ENCODE measurements at places on chromosomes 11 and 22.

- DNase-seq: no peak
These were observed 4.3 kb upstream of the GLYATL1 start for GRCh38 chr11:58934945-58935513.

DNA sequence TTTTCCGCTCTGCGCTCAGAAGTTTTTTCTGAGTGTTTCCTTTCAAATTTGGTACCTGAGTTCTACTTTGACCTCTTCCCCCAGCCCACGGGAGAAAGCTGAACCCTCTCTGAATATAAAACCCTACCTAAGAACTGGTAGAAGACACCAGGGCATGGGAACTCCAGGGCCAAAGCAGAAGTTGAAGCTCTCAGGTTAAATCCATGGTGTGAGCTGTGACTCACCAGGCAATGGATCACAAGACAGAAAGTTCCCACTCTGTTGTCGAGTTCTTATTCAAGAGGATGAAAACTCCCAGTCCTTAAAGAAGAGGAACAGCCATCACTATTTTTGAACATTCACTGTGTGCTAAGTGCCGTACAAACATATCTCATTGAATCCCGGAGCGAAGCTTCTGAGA, 8.9 kb downstream of the TMEM218 start:
- DNase-seq: no peak

- DNase-seq: no peak
These were observed 46.5 kb downstream of the FCHSD2 start for GRCh38 chr11:73095613-73096012.

DNA sequence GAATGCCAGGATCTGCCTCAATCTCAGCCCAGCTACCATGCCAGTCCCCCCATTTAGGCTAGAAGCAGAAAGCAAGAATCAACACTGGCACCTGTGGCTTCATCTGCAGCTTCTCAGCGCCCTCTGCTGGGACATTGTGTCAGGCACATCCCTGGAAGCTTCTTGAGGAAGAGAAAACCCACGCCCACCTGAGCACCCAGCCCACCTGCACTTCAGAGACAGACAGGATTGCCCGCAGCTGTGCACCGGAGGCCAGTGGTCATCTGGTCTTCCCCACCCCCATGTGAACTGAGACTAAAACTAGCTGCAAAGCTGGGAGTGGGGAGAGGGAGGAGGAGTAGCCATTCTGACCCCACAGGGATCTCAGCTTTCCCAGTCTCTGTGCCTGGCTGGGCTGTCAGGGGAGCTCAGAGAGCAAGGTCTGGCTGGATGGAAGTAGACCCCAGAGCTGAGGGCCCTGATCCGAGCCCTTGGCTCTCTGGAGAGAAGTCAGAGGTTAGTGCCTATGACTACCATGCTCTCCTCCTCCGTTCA, 66.8 kb downstream of the FEZ1 start:
- DNase-seq: peak; percentile 72

DNA sequence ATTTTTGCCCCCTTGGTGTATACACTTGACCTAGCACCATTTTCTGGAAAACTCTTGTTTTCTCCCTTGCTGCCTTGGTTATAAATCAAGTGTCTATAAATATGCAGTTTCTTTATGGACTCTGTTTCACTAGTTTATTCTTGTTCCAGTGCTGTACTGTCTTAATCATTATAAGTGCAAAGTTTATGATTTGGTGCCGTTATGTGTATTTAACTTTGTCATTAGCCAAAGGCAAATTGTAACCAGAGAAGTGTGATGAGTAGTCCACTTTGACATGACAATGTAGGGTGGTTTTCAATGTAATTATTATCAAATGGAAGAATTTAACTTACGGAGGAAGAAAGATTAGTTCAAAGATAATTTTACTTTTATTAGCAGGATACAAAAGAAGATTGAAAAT, 40.3 kb downstream of the SPECC1L start:
- no peak for DNase-seq

DNA sequence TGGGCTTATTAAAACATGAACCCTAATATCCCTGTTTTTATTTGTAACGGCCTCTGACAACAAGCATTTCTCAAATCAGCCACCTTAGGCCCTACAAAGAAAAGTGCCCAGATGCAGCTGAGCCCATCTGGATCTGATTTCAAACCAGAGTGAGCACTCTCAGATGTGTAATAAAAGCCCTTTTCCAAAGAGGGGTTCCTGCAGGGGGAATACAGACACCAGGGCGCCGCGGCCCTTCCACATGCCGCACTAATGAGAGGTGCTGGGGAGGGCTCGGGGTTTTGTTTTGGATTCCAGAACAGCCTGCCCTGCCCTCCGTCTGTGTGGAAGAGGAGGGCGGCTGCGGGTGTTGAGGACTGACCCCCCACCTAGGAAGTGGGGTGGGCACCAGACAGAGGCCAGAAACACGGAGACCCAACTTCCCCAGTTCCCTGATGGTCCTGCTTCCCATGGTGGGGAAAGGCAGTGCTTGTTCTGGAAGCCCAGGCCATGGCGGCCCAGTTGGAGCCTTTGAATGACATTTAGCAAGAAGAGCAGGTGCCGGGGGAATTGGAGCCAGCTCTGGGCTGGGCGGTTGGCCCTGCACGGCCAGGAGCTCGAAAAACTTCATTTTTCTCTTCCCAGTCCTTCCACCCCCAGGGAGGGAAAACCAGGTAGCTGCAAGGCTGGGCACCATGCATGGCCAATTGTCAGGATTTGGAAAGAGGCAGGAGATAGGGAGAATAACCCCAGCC, 63.7 kb downstream of the MACROD1 start:
- no peak for DNase-seq

DNA sequence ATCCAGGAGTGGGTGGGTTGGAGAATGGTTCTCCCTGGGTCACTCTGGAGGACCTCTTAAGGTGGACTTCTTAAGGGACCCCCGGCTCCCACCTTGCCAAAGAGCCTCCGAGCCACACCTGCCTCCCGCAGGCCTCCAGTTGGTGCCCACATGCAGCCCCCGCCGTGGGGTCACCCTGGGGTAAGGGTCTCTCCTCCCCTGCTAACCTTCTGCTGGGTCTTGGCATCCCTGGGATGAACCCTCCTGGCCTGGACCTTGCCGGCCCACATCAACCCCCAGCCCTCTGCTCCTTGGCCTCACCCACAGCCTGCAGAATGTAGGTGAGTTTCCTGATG, 12.5 kb upstream of the MUC6 start:
- no peak for DNase-seq

DNA sequence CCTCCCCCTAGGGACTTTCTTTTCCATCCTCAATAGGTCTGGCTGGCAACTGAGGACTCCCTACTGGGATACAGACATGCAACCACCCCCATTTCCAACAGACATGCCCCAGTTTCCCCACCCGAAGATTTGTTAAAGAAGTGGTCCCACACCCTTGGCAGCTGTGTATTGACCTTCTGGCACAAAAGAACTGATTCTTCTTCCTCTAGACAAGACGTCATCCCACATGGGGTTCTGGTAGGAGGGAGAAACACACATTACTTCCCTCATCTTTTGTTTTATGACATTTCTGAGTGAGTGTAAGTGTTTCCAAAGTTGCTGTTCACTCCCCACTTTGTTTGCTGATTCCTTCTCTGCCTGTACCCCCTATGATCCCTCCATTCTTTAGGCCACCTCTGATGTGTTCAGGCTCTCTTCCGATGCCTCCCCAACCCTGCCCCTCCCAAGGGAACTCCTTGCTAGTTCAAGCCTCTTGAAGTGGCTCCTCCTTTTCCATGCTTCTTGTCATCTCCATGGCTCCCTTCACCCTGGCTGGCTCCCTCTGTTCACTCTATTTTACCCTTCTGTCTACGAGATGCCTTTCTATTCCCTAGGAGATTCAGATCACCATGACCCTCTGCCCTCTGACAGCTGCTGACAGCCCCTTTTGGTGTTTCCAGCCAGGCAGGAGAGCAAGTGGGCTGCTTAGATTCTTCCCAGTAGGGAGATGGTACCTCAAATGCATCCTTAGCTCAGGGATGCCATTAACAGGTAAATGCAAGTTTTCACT, 4.3 kb downstream of the KIRREL3 start:
- DNase-seq: no peak

DNA sequence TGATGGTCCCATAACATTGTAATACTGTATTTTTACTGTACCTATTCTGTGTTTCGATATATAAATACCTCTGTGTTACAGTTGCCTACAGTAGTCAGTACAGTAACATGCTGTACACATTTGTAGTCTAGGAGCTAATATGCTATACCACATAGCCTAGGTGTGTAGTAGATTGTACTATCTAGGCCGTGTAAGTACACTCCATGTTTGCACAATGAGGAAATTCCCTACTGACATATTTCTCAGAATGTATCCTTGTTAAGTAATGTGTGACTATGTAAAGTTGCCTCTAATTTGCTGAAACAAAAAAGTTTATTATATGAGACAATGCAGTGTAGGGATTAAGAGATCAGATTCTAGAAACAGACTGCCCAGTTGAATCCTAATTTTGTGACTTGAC, 21.3 kb downstream of the CAPRIN1 start:
- DNase-seq: no peak

DNA sequence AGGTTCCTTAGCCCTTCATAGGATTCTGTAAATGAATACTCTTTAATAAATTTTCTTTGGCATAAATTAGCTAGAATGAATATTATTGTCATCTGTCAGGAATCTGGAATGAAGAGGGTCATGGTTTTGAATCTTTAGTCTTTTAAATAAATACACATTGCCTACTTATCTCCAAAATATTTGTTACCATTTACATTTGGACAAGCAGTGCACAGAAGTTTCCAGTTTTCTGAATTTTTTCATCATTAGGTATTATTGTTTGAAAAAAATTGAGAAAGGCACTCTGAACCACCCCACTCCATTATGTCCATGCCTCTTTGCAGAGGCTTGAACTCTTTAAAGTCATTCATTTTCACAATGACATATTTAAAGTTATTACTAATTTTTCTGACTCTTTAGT, 549.0 kb upstream of the LUZP2 start:
- DNase-seq: no peak

GRCh38 chr22:22754961-22755777, 110.8 kb downstream of the GGTLC2 start:
- no peak for DNase-seq

- DNase-seq: no peak
These were observed 30.6 kb upstream of the NARS2 start for GRCh38 chr11:78605296-78605695.

- DNase-seq: no peak
These were observed 514.7 kb upstream of the CHORDC1 start for GRCh38 chr11:90737444-90738050.

DNA sequence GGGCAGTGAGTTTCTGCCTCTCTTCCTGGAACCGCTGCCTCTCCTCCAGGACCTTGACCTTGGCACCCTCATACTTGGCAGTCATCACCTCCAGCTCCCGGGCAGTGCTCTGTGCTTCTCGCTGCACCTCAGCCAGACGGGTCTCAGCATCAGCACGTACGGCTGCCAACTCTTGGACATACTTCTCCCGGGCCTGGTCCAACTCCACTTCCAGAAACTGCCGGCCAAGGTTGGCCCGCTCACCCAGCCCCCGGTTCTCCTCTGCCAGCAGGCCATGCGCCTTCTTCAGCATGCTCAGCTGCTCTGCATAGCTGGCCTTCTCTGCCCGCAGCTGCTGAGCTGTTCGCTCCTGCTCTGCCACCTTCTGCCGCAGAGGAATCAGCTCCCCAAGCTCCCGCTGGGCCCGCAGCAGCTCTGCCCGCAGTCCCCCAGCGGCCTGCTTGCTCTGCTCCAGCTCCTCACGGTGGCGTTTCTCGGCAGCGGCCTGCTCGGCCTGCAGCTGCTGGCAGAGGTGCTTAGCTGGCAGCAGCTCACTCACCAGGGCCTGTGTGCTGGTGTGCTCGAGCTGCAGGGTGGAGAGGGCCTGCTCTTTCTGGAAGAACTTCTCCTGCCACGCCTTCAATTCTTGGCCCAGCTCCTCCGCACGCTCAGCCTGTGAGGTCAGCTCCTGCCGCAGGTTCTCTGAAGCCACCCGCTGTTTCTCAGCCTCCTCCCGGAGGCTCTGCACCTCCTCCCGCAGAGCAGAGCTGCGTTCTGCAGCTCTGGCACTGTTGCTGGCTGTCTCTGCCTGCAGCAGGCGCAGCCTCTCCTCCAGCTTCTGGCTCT, 14.4 kb downstream of the IL18BP start:
- DNase-seq: no peak

GRCh38 chr22:22533417-22533816, 13.3 kb upstream of the ZNF280A start:
- DNase-seq: no peak

DNA sequence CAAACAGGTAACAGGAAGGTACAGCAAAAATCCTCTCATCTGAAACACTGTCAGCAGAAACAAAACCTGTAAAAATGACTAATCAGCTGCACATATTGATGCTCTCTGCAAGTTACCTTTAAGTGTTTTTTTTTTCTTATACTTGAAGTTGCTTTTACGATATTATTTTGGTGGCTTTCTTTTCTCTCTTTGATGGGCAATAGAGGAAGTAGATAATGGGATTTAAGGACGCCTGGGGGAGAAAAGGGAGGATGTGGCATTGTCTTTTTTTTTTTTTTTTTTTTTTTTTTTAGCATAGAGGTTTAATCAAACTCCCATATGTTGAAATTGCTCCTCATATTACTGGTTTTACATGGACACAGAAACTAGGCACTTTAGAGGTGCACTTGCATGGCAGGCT, 11.4 kb upstream of the ADSL start:
- no peak for DNase-seq

- DNase-seq: no peak
These were observed 56.8 kb downstream of the CD6 start for GRCh38 chr11:61028135-61028729.

DNA sequence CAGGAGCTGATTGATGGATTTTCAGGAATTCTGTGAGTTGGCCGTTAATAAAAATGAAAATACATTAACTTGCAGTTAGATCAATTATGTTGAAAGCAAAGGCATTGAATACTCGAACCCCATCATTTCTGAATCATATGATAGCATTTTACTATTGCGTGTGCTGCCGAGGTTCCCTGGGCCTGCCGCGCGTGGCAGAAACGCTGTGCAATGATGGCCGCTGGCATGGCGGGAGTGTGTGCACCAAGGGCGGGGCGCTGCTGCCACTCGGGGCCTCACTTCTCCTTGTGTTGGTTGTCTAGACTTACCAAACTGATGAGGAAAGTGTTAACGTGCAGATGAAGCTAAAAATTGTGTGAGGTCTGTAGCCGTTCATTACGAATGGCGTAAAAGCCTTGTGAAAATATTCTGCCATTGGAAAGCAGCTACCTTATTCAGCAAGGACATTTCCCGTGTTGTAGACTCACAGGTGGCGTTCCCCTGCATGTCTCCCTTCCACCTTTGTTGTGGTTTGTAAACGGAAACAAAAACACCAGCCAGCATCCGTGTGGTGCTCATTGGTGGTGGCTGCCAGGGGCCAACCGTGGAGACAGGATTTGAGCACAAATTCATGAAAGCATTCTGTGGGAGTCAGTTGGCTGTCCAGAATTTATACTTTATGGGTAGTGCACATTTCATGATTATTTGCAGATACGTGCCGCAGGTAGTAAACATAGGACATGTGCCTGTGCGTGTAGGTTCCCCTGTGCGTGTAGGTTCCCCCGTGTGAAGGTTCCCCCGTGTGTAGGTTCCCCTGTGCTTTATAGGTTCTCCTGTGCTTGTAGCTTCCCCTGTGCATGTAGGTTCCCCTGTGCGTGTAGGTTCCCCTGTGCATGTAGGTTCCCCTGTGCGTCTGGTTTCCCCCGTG, 5.9 kb upstream of the GRAMD4 start:
- no peak for DNase-seq
